ENCODE measurements at places on chromosomes 3 and 15. TPM values are rescaled to one million over a fixed set of nuclear protein-coding genes. Genes with fewer than 3 reads are reported as not detected.
A peak's percentile ranks its signal among the peaks of the same experiment; 100 is the strongest.

GOLGA6D gene
- polyA plus RNA-seq = not detected

DNA sequence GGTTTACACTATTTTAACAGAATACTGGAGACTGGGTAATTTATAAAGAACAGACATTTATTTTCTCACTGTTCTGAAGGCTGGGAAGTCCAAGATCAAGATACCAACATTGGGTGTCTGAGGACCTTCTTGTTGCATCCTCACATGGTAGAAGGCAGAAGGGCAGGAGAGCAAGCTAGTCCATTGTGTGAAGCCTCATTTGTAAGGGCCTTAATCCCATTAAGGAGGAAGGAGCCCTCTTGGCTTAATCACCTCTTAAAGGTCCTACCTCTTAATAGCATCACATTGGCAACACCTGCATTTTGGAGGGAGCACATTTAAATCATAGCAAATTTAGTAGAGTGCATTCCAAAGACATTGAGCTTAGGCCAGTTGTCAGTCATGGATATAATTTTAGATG lies 26.2 kb downstream of the UBE2Q2 start:
- H3K4me1 ChIP-seq = no peaks in the 10 kb centered on the region
- H3K36me3 ChIP-seq = no peaks in the 10 kb centered on the region
- H3K27me3 ChIP-seq = no peaks in the 10 kb centered on the region
- no peak overlapping the region for H3K4me3 ChIP-seq

SERPINI1 gene
- 23.2 TPM for polyA plus RNA-seq

FBXW12 gene
- polyA plus RNA-seq = 5.6 TPM

- DNase-seq = no peak
- H3K36me3 ChIP-seq = no peaks in the 10 kb centered on the region
- H3K27ac ChIP-seq = no peak overlapping the region
- no peaks in the 10 kb centered on the region for H3K4me1 ChIP-seq
- H3K4me3 ChIP-seq = no peak overlapping the region
- H3K27me3 ChIP-seq = no peaks in the 10 kb centered on the region
Measured at GRCh38 chr3:79247725-79248043, 520.1 kb downstream of the ROBO1 start.

PIF1 gene
- 0.38 TPM for polyA plus RNA-seq

DNA sequence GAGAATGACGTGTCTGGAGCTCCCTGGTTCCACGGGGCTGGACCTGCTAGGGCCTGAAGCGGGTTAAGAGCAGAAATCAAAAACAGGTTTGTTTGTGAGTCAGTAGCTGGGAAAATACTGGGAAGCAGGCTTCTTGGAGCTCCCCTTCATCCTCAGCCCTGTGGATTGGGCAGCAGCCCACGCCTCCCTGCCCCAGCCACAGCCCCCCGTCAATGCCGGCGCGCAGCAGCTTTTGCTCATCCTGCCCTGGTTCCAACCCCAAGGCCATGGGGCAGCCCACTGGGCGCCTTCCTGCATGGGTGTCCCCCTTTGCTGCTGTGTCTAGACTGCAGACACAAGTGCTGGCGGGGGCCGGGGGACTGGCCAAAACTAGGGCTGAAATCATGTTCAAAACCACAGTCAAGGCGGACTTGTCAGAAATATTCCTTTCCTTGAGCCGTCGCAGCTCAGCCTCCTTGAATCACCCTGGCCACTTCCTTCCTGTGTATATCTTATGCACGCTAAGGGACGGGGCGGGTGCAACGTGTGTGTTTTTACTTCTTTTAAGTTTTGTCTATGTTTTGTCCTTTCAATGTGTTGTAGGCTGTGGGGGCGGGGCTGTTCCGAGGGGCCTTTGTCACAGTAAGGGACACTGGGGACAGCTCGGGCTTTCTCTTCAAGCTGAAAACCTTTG lies 108.1 kb downstream of the KLF13 start:
- H3K36me3 ChIP-seq = no peaks in the 10 kb centered on the region
- no peak for DNase-seq
- peak overlapping the region; percentile 68 for H3K27ac ChIP-seq
- no peaks in the 10 kb centered on the region for H3K27me3 ChIP-seq
- H3K4me1 ChIP-seq = no peaks in the 10 kb centered on the region

- no peaks in the 10 kb centered on the region for H3K4me1 ChIP-seq
- no peak overlapping the region for H3K27ac ChIP-seq
- H3K4me3 ChIP-seq = no peak overlapping the region
- no peak for DNase-seq
- H3K27me3 ChIP-seq = no peaks in the 10 kb centered on the region
- no peaks in the 10 kb centered on the region for H3K36me3 ChIP-seq
Measured at GRCh38 chr15:63337046-63337445, 44.6 kb downstream of the CA12 start.

GRCh38 chr3:116161575-116162525 lies 283.4 kb downstream of the LSAMP start:
- no peak overlapping the region for H3K4me3 ChIP-seq
- no peaks in the 10 kb centered on the region for H3K27me3 ChIP-seq
- H3K4me1 ChIP-seq = no peaks in the 10 kb centered on the region
- no peak for DNase-seq

GRCh38 chr3:119104031-119104430 lies 41.9 kb upstream of the TEX55 start:
- DNase-seq = no peak
- H3K27ac ChIP-seq = no peak overlapping the region
- H3K4me1 ChIP-seq = no peaks in the 10 kb centered on the region
- H3K36me3 ChIP-seq = no peaks in the 10 kb centered on the region

- H3K27ac ChIP-seq = no peak overlapping the region
- no peaks in the 10 kb centered on the region for H3K27me3 ChIP-seq
- H3K4me1 ChIP-seq = no peaks in the 10 kb centered on the region
- no peak for DNase-seq
Measured at GRCh38 chr3:76930712-76931111, 109.2 kb upstream of the ROBO2 start.
